ENCODE measurements at places on chromosomes 13 and 19. TPM values are rescaled to one million over a fixed set of nuclear protein-coding genes. Genes with fewer than 3 reads are reported as not detected.

- DNase-seq, result no peak
Measured at GRCh38 chr19:53647792-53648191, 16.0 kb downstream of the DPRX start.

- no peak for DNase-seq
Measured at GRCh38 chr13:50243931-50244330, 228.7 kb downstream of the KCNRG start.

- no peak for DNase-seq
Measured at GRCh38 chr19:29418201-29418600, 107.6 kb upstream of the VSTM2B start.

DNA sequence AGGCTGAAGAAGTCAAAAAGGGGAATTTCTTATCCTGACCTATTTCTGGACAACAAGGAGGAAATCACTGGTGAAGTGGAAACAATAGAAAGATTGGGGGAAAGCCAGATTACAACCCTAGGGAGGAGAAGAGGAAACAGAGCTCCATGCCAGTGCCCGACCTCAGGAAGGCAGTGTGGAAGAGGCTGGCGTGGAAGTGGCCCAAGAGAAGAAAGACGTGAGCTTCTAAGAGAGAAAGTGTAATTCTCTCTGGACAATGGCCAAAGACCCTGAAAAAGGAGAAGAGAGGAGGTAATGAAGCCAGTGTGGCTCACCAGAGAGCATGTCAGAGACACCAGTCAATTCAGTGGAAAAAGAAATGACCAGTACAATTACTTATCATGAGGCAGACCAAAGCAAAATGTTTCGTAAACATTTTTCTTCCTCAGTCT is 52.6 kb upstream of the URAD start:
- DNase-seq, result no peak

DNA sequence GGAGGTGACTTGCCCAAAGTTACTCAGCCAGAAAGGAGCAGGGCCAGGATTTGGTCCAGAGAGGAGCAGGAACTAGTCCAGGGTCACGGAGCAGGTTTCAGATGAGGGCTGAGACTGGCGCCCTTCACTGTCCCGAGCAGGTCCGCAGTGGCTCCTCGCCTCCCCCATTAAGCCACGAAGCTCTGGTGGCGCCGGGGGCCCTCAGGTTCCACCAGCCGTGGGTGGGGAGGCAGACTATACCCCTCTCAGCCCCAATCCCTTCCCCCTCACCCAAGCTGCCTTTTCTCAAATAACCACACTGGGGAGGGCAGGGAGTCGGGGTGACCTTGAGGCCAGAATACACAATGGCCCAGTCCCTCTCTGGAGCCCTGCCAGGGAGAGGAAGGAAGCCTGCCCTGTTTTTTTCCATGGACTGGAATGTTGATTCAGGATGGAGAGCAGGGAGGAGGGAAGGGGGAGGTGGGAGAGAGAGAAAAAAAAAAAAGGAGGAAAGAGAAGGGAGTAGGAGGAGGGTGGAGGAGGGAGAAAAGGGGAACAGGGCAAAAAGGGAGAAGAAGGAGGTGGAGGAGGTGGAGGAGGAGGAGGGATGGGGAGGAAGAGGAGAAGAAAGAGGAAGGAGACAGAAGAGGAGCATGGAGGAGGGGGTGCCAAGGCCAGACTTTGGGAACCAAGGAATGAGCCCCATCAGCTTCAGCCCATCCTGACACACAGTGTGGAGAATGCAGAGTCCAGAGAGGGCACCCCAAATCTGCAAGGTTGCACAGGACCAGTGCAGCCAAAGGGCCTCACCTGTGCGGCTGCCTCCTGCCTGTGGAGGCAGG is 19.7 kb downstream of the CEACAM16 start:
- no peak for DNase-seq

DNA sequence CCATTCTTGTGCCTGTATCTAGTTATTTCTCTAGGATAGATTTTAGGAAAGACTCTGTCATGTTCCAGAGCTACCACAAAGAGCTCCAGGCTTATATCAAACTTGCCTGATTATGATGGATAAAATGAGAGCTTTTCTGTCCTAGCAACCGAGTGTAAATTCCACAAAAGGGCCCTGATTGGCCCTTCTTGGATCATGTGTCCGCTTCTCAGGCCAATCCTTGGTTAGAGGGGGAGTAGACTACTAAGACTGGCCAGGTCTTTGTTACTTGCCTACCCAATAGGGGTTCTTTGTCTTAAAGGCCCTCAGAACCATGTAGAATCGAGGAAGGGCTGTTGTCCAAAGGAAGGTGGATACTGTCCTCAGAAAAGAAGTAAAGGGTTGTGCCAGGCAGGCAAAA is 2.4 kb downstream of the DHX34 start:
- DNase-seq, result peak; percentile 22

Gene KLF2
- under 0.01 TPM for total RNA-seq

Gene TMEM143
- total RNA-seq, result 0.79 TPM

Gene MLNR
- not detected for total RNA-seq

Gene WDR62
- total RNA-seq, result 0.26 TPM

- peak; percentile 58 for DNase-seq
Measured at GRCh38 chr19:37902668-37903067, 3.7 kb downstream of the WDR87 start.

DNA sequence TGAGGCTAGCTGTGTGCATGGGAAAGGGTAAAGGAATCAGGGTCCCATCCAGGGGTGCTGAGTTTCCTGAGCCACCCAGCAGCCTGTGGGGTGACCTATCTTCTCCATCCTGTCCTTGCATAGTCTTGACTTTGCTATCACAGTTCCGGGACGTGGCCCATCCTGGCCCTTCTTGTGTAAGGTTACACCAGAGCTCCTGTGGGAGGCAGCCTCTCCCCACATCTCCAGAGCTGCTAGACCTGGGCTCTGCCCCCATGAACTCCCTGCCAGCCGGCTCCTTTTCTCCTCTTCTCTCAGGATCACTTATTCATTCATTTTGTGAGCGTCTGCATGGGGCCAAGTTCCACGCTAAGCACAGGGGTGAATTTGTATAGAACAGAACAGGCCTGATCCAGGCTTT is 238.9 kb downstream of the TSHZ3 start:
- DNase-seq, result peak; percentile 46

GRCh38 chr13:67101730-67102467 is 128.2 kb downstream of the PCDH9 start:
- DNase-seq, result no peak

GRCh38 chr13:66994517-66995202 is 235.5 kb downstream of the PCDH9 start:
- DNase-seq, result no peak

GRCh38 chr19:3653865-3654513 is 27.4 kb upstream of the CACTIN start:
- DNase-seq, result no peak

Gene LILRB1
- not detected for total RNA-seq

Gene RNF17
- total RNA-seq, result not detected

- peak; percentile 87 for DNase-seq
Measured at GRCh38 chr19:44807162-44807561, 1.7 kb upstream of the BCAM start.

Gene MYO16
- not detected for total RNA-seq

- no peak for DNase-seq
Measured at GRCh38 chr13:109481040-109481439, 305.3 kb downstream of the IRS2 start.

DNA sequence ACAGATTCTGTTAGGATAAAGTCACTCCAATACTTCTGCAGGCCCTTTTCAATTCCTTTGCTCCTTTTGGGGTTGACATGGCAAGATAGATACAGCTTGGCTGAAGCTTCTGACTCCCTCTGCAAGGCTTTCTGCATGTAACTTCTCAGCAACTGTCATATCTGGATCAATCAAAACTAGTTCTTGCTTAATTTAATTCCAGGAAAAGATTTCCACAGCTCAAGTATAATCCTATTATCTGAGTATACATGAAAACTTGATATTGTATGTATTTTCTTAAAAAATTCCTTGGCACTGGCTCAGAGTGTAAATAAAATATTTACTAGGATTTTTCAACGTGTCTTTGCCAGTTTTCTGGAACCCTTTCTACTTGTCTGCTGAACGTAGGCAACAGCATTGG is 109.6 kb downstream of the STARD13 start:
- no peak for DNase-seq

DNA sequence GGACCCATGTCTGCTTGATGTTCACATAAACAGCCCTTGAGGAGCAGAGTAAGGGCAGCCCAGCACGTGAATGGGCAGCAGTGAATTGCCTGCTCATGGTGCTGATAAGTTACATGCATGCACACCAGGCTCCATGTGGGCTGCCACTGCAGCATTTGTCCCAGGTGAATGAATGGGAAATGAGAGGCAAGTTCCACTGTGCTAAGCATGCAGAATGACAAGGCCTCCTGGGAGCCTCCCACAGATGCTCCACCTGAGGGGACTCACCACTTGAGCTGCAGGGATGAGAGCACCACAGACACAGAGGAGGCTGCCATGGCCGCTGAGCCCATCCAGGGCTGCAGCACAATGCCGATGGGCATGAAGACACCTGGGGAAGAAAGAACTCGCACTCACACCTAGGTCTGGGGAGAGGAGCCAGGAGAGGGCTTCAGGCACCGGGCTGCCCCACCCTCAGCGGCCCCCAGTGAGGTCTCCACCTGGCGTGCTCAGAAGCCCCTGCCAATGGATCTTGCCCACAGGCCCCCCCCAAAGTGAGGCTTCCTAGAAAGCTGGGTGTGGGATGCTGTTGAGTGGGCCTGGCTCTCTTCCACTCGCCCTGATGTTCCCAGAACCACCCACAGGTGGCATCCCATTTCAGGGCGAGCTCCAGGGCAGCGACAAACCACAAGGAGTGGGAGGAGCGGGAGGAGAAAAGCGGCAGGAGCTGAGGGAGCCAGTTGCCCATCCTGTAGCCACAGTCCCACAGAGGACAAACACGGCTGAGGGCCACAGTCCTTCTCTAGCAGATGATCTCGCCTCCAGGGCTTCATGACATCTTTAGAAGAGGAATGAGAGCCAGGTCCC is 73.8 kb downstream of the CCDC70 start:
- peak; percentile 20 for DNase-seq

Gene MAB21L1
- total RNA-seq, result not detected

DNA sequence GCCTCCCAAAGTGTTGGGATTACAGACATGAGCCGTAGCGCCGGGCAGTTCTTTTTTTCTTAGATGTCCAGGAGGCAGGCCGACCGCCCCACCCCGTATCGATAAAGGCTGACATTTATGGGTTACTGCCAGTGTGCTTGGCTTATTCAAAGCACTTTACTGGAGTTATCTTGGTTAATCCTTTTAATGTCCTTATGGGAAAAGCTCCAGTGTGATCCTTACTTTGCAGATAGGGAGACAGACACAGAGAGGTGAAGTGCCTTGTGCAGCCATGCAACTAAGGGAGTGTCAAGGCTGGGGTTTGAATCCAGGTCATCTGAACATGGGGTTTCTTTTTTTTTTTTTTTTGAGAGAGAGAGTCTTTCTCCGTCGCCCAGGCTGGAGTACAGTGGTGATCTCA is 19.2 kb downstream of the NCAN start:
- no peak for DNase-seq

DNA sequence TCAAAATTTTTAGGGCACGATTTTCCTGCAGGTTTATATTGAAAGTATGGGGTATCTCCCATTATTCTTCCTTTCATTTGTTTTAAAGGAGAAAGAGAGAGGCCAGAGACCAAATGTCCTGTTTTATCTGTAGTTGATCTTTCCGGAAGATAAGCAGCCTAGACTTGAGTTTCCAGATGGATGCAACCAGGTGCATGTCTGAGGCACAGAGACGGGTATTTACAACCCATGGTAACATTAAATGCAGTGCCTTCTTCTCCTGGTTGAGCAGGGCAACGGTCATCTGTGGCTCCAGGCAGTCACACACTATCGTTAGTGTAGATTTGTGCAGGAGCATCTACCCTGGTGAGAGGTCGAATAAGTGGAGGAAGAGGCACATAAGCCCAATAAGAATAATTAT is 1507.1 kb downstream of the UQCRFS1 start:
- DNase-seq, result no peak

DNA sequence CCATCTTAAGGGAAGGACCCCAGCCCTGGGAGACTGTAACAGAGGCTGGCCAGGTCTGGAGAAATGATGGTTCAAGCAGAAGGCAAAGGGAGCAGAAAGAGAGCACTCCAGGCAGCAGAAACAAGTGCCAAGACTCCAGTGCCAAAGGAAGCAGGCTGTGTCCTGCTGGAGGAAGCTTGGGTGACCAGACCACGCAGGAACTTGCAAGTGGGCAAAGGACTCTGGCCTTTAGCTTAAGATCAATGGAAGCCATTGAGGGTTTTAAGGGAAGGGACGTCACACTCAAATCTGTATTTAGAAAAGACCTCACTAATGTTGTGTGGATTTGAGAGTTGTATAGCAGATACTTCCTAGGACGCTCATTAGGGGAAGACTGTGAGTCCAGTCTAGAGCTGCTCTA is 95.5 kb downstream of the MIPEP start:
- DNase-seq, result no peak

DNA sequence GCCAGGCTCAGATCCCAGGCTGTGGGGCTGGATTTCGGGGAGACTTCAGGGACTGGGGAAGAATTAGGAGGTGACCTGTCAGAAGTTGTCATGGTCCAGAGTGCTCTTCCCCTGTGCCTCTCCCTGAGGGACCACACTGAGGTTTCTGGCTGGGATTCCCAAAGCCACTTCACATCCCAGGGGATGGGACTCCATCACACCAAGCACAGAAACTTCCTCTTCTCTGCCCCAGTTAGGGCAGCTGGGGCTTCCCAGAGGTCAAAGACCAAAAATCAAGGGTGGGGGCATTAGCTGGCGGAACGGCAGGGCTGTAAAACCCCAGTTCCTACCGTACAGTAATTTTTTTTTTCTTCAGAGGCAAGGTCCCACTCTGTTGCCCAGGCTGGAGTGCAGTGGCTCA is 7.4 kb downstream of the FCER2 start:
- DNase-seq, result no peak

Gene IRGC
- total RNA-seq, result not detected

DNA sequence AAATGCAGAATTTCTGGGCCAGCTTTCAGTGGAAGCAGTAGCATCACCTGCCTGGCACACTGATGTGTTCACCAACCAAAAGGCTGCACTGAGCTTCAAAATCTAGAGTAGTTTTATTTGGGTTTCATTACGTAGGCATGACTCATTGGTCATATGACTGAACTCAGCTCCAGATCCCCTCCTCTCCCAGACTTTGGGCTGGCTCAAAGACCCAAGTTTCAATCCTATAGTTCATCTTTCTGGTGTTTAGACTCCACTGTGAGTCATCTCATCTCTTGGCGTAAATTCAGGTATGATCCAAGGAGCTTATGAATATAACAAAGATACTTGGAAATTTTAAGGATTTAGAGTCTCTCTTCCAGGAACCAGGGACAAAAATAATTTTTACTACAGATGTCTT is 17.7 kb downstream of the ZMYM5 start:
- DNase-seq, result peak; percentile 98

Gene NPAS1
- 0.64 TPM for total RNA-seq

- peak; percentile 28 for DNase-seq
Measured at GRCh38 chr19:12867120-12868099, 13.8 kb downstream of the DNASE2 start.

Gene CDK8
- 21.1 TPM for total RNA-seq

- DNase-seq, result peak; percentile 23
Measured at GRCh38 chr19:57241176-57241575, 744 bp downstream of the ZNF805 start.

GRCh38 chr19:13152356-13152973 is 2.3 kb downstream of the IER2 start:
- DNase-seq, result no peak

Gene PCSK4
- 0.53 TPM for total RNA-seq
